ENCODE measurements at places on chromosomes 12 and 14.

- DNase-seq = no peak
Observed at GRCh38 chr12:127247937-127248336, 1019.0 kb upstream of the TMEM132C start.

- no peak for DNase-seq
Observed at GRCh38 chr14:61269321-61270083, 11.6 kb downstream of the TMEM30B start.

- no peak for DNase-seq
Observed at GRCh38 chr12:45666816-45667215, 62.7 kb upstream of the ARID2 start.

- no peak for DNase-seq
Observed at GRCh38 chr14:61720294-61720661, 25.0 kb downstream of the HIF1A start.

DNA sequence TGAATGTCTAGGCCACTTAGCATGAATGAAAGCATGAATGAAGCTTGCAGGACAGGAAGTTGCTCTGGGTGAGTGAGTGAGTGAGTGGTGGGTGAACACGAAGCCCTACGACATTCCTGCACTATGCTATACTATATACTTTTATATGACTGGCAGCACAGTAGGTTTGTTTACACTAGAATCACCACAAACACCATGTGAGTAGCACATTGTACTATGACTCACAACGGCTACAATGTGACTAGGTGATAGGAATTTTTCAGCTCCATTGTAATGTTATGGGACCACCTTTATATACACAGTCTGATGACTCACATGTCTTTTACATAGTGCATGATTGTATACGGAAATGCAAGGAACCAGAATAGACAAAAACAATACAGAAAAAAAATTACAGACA, 1480.2 kb downstream of the AACS start:
- DNase-seq = no peak

DNA sequence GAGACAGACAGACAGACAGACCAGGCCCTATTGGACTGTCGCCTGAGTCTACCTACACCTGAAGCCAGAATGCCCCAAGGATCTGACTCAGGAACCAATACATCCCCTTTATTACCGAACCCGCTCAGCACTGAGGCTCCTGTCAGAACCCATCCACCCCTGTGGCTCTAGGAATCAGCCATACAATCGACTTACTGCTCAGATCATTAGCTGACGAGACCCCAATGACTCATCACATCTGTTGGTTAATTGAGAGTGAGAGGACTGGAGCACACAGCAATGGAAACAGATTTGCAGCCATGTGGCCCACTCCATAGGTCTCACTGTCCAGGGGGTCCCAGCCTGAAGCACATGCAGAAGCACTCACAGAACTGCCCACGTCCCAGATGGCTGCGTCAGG, 15.2 kb downstream of the ITPK1 start:
- no peak for DNase-seq

DNA sequence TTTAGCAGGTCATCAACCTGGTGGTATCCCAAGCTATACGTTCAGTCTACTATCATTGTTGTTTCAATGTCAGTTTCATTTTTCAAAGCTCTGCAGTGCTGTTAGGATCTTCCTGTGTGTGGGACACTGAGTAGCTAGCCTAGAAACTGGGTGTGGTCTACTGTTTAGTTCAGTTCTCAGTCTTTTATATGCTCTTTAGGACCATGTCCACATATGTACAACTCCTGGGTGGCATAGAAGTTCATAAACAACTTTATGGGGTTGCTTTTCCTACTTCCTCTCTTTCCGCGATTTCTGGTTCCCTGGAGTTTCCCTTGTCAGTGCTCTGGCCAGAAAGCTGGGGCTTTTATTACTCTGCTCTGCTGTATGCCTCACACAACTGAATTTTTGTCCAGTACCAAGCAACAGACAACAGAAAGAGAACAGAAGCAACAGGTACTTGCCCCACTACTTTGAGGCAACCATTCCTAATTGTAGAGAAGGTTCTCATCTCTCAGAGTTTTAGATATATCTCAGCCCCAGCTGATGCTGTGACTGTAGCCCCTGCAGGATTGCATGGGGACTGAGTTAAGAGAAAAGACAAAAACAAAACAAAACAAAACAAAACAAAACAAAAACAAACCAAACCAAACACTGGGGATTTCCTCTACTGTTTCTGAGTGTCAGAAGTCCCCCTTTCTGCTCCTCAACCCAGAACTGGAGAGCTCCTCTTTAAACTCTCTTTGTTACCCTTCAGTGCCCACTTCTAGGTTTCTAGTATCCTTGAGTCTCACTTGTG, 30.3 kb downstream of the MIS18BP1 start:
- no peak for DNase-seq

- no peak for DNase-seq
Observed at GRCh38 chr12:58583529-58583928, 336.8 kb downstream of the LRIG3 start.

- no peak for DNase-seq
Observed at GRCh38 chr14:56195704-56196103, 77.5 kb downstream of the PELI2 start.

GRCh38 chr12:5789469-5789968, 155.5 kb downstream of the ANO2 start:
- DNase-seq = no peak

DNA sequence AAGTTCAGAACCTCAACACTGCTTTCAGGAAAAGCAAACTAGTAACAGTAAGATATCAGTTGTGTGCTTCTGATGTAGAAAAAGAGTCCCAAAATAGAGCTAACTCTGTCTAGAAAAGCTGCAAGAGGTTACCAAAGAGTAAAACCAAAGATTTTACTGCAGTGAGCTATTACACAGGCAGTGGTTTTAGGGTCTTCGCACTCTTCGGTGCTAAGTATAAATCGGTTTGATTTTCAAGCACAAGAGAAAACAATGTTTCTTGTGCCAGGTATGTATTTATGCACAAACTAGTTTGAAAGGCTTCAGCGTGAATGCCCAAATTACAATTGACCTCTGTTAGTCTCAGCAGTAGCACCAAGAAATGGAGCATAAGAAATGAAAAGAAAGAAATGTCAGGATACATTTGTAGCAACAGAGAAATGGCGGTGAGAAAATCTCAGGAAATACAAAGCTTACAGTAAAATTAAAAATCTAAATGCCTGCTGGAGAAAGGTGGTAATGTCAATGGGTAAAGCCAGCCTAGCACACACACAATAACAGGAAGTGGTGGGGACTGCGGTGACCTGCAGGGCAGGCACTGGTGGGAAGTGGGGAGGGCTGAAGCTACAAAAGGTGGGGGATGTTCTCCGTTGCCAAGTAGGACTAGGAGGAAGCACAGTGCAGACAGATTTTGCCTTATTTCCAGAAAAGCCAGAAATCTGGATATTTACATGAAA, 18.0 kb upstream of the DYRK2 start:
- no peak for DNase-seq

- DNase-seq = no peak
Observed at GRCh38 chr12:120500581-120500980, 4.7 kb downstream of the DYNLL1 start.

- DNase-seq = peak; percentile 85
Observed at GRCh38 chr12:110689281-110690126, 589 bp upstream of the HVCN1 start.

DNA sequence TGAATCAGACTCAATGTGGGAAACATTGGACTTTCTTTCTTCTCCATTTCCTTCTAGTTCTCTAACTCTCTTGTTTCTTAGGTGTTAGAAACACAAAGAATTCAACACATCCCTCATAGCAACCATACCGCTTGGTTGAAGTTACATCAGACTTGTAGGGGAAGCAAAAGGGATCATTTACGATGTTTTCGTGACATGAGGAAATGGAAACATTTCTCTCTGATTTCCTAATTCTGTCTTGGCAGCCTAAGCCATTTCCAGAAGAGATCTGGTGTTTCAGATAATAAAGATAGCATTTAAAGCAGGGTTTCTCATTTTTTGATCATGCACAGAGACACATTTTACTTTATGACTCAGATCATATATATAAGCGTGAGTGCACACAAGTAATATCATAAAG, 202.0 kb downstream of the TMEM132C start:
- DNase-seq = no peak

- no peak for DNase-seq
Observed at GRCh38 chr12:53380794-53381730, 1.1 kb downstream of the SP1 start.

DNA sequence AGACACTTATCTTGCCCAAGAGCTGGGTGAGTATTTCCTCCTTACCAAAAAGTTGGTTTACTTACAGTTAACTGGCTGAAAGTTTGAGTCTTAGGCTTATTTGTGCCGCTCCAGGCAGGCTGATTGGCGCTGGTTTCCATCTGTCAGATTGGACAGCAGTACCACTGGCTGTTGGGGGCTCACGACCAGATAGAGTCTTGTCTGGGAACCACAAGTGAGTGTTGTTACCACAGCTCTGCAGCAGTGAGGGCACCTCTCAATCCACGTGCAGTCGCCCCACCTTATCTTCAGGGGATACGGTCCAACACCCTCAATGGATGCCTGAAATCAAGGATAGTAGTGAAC, 58.9 kb downstream of the DDX51 start:
- DNase-seq = no peak

- no peak for DNase-seq
Observed at GRCh38 chr14:54854181-54854580, 48.4 kb downstream of the GCH1 start.

DNA sequence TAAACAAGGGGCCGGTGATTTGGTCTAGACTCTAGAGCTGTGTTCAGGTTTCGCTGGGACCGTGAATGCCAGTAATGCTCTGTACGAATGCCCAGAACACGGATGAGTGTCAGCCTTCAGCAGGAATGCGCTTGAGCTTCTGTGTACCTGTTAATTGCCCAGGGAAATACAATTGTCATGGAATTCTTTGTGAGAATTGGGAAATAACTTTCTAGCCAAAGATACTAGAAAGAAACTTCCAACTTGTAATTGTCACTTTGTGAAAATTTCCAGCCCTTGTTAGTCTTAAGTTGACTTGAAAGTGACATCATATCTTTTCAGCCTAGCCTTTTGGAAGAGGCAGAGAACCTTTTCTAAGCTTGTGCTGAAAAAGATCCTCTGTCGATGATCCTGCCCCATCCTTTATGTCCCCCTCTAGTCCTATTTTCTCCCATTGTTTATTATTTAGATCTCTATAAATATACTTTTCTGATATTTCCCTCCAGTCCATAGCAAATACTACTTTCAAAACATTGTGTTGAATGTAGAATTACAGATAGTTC, 2.7 kb downstream of the CHST11 start:
- no peak for DNase-seq

DNA sequence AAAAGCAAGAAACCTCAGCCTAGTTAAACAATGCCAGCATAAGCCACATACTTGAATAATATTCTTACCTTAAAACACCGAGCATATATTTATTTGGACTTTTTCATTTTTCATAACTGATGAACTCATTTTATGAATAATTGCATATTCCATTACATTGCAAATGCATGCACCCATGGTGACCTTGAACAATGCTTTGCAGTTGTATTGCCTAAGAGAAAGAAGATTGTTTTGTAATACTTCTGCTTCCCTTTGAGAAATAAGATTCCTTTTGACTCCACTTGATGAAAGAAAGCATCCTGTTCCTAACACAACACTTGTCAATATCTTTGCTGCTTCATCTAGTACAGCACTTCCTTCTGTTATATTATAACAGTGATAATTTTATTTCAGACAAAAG, 1182.2 kb downstream of the FLRT2 start:
- DNase-seq = no peak

DNA sequence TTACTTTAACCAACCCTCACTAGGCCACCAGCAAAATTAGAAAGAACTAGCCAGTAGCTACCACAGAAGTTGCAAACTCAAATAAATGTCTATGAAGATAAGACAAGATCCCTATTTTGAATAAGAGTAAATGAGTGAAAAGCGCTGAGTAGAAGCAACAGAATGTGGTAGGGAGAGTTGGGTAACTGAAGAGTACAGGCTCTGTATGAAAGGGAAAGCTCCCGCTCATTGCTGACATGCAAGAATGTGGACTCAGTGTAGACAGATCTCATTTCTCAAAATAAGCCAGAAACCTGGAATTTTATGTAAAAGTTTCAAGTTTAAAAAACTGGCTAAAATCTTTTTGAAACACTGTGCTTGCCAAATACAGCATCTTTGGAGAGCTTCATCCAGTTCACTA, 63.9 kb downstream of the NAV3 start:
- no peak for DNase-seq

GRCh38 chr14:39145266-39145966, 24.7 kb downstream of the TRAPPC6B start:
- DNase-seq = no peak

GRCh38 chr14:33393231-33393894, 454.7 kb downstream of the NPAS3 start:
- DNase-seq = no peak
